ENCODE measurements at places on chromosomes 5 and 9.

DNA sequence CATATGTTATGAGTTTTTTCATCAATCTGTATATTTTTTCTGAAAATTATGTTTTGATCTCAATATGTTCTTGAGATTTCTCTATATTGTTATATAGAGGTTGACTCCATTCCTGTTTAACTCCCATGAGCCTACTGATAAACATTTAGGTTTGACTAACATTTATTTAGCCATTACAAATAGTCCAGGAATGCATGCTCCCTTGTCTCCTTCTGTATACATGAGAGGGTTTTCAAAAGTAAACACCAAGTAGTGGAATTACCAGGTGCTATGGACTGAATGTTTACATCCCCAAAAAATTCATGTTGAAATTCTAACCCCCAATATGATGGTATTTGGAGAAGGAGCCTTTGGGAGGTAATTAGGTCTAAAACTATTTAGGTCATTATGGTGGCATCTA is 3.5 kb upstream of the OR5C1 start:
- DNase-seq = no peak

- DNase-seq = peak; percentile 52
These were observed 4.1 kb upstream of the AMBP start for GRCh38 chr9:114082017-114082762.

- DNase-seq = no peak
These were observed 17.9 kb upstream of the ZCCHC7 start for GRCh38 chr9:37102486-37102885.

GRCh38 chr9:114355821-114356220 is 26.2 kb downstream of the ORM2 start:
- no peak for DNase-seq

DNA sequence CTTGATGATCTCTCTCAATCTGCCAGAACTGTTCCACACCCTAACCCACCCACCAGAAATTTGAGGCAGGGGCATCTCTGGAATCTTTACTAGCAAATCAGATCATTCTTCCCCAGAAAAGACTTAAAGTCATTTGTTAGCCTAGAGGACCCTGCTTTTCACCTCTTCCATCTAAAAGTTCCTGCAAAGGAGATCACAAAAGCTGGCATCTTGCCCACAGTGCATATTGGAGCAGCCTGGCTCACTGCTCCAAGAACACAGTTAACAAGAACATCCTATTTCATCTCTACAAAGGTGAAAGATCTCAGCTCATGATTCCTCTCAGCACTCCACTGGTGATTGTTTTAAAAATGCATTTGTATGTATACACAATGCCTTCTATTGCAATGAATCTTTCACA is 36.3 kb downstream of the GABRP start:
- no peak for DNase-seq

- DNase-seq = no peak
These were observed 17.3 kb downstream of the LPCAT1 start for GRCh38 chr5:1506242-1507013.

- DNase-seq = no peak
These were observed 133.6 kb downstream of the NFIB start for GRCh38 chr9:14180093-14180959.

- no peak for DNase-seq
These were observed 73.6 kb downstream of the USP20 start for GRCh38 chr9:129908906-129909305.

DNA sequence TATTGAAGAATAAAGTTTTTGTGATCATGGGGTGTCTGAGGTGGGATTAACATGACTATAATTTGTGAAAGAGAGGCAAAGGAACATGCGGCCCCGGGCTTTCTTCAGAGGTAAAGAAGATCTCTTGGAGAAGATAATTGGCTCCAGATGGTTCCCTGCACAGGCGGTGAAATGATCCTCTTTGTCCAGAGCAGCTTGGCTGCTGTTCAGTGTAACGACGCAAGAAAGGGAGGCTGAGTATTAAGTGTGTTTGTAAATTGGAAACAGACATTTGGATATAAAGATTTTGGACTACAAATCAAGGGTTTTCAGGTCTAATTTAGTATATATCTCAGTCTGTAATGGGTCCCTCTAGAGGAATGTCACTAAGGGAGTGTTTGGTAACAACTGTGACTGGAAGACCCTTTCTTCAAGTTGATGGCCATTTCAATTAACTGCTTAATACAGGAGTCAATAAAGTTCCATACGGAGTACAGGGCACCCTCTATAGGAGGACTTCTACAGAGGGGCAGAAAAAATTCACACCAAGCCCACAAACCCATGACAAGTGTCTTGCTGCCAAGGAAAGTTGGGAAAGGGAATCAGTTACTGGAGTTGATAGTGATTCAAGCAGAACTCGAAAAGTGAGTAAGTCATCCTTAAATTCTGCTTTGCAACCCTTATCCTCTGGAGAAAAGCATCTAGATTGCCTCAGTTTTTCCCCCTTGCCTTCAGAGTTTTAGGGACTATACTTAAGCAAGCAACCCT is 4.1 kb downstream of the EQTN start:
- DNase-seq = no peak

GRCh38 chr5:126178521-126178920 is 244.7 kb upstream of the GRAMD2B start:
- no peak for DNase-seq

GRCh38 chr5:102554728-102555127 is 55.9 kb upstream of the SLCO6A1 start:
- DNase-seq = no peak

GRCh38 chr9:127214421-127215267 is 49.9 kb upstream of the GARNL3 start:
- DNase-seq = peak; percentile 44

DNA sequence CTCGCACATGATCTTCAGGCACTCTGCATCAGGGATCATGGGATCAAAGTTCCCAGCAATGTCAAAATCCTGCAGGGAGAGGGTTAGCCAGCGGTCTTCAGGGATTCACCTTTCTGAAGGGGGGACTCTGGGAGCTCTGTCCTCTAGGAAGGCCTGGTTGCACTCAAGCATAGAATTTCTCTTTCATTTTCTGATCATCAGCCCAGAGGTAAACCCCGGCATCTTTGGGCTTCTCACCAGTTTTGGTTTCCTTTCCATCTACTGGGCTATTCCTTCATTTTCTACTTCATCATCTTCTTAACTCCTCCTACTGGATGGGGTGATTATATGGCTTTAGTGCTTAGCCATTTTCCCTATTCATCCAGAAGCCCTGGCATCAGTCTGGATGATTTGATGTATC is 4.6 kb upstream of the DND1 start:
- DNase-seq = no peak

DNA sequence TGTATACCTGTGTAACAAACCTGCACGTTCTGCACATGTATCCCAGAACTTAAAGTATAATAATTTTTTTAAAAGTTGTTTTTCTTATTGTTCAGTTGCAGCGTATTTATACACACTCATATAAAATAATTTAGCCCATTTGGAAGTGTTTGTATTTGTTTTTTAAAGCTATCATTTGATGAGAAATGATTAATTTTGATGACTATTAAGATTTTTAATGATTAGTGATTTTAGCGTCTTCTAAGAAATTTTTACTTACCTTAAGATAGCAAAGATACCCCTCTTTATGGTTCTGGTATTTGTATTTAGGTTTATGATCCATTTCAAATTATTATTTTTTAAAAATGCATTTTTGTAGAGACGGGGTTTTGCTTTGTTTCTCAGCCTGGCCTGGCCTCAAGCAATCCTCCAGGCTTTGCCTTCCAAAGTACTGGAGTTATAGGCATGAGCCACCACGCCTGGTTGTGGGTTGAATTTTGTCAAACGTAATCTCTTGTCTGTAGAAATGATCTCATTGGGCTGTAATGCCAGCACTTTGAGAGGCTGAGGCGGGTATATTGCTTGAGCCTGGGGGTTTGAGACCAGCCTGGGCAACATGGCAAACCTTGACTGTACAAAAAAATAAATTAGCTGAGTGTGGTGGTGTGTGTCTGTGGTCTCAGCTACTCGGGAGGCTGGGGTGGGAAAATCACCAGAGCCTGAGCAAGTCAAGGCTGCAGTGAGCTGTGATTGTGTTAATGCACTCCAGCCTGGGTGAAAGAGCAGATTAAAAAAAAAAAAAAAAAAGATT is 26.9 kb downstream of the CSNK1G3 start:
- no peak for DNase-seq

DNA sequence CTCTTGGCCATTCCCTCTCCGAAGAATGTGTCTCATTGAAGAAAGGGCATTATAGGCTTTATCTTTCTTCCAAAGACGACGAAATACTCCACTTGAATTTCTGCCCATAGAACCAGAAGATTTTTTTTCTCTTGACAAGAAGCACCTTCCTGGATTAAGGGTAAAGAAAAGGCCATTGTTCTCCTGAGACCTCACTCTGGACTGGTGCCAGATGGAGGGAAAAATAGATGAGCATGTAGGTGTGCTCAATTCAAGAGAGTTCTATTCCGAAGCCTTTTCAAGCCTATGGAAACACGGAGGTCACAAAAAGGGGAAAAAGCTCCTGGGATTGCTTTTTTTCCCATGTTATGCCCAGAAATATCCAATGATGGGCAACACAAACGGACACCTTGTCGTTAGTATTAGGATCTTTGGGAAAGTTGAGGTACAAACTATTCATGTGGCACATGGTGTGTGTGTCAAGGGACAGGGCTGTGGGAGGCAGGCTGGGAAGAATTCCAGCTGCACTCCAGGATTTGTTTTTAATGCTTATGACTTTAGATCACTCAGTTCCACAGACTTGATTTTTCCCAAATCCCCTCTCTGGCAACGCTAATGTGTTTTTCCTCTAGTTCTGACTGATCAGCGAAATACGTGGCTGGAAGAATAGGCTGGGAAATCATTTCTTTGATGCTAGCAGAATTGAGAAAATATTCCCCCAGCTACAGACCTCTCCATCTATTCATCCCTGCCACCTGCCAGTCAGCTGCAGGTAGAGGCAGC is 89.9 kb downstream of the SIL1 start:
- no peak for DNase-seq

GRCh38 chr9:37040508-37041127 is 6.5 kb upstream of the PAX5 start:
- DNase-seq = no peak

DNA sequence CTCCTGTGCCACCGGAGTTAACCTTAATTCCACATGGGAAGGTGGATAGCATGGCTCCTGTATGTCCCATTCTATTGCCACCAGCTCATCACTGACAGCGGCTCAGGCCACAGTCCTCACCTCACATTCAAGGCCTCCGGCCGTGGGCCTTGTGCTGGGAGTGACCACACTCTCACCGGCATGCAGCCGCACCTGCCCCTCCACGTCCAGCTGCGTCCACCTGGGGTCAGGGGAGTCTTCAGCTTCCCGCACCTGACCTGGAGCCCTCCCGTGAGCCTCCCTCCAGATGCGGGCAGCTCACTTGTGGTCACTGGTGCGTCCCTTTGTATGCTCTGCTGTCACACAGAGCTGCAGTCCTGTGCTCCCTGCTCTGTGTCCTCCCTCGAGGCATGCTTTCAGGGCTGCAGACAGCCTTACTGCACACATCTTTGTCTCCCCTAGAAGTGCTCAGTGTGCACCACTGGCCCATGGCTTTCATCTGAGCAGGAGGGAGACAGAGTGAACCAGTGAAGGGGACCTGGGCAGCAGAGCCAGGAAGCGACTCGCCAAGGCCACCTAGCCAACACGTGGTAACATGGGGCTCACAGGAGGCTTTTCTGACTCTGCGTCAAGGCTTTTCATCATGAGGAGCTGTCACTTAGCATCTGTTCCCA is 210.1 kb downstream of the ERCC6L2 start:
- DNase-seq = no peak

DNA sequence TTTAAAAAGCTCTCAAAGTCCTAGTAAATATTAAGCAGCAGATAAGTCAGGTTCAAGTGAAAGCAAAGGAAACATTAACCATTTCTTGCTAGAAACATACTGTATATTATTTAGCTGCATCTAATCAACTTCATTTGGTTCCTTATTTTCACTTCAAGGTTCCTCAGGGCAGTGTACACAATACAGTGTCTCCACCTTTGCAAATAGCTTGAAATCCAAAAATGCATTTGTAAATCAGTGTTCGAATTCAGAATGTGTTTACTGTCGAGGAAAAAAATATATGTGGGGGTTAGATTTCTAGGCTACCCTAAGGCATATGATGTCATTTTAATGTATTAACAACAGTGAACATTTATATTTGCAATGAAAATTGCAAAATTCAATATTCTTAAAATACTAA is 436.0 kb downstream of the CETN3 start:
- DNase-seq = no peak

GRCh38 chr5:72722792-72723452 is 93.5 kb upstream of the TNPO1 start:
- DNase-seq = no peak

GRCh38 chr5:171129308-171129707 is 179.7 kb upstream of the TLX3 start:
- no peak for DNase-seq

- DNase-seq = no peak
These were observed 42.9 kb upstream of the ALDOB start for GRCh38 chr9:101478444-101478843.

GRCh38 chr5:68950125-68950524 is 143.7 kb upstream of the SLC30A5 start:
- no peak for DNase-seq

GRCh38 chr5:2622866-2623265 is 128.6 kb downstream of the IRX2 start:
- DNase-seq = no peak

DNA sequence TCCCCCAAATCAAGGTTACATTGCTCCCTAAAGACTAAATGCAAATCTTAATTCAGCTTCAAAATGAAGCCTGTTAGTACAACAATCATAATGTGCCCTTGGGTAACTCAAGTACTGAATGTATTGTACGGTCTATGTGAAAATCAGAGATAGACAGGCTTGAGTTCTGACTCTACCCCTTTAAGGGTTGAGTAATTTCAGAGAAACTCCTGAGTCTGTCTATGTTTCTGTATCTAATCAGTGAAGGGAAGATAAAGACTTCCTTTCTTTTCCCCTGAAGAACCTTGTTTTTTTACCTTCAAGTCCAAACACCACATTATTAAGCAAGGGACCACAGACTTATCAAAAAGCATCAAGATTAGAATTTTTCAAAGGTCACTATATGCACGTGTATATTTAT is 108.2 kb downstream of the MPDZ start:
- no peak for DNase-seq

- DNase-seq = no peak
These were observed 73.1 kb upstream of the CCDC112 start for GRCh38 chr5:115369430-115370144.

- no peak for DNase-seq
These were observed 464.5 kb upstream of the SMARCA2 start for GRCh38 chr9:1550636-1551035.

GRCh38 chr5:170917113-170917512 is 55.3 kb downstream of the RANBP17 start:
- no peak for DNase-seq

- no peak for DNase-seq
These were observed 47.4 kb downstream of the P4HA2 start for GRCh38 chr5:132180134-132180745.

Data from stimulated activated CD8-positive, alpha-beta memory T cell treated with anti-CD3 and anti-CD28 coated beads, Interleukin-7, amount 100 ng/mL, for 1 hour (primary cell).